ENCODE measurements at places on chromosomes 6 and 20. TPM values are rescaled to one million over a fixed set of nuclear protein-coding genes. Genes with fewer than 3 reads are reported as not detected.

- no peak for DNase-seq
Measured at GRCh38 chr6:7159790-7160525, 52.2 kb downstream of the RREB1 start.

FOXC1 gene
- total RNA-seq = 5.5 TPM

DNA sequence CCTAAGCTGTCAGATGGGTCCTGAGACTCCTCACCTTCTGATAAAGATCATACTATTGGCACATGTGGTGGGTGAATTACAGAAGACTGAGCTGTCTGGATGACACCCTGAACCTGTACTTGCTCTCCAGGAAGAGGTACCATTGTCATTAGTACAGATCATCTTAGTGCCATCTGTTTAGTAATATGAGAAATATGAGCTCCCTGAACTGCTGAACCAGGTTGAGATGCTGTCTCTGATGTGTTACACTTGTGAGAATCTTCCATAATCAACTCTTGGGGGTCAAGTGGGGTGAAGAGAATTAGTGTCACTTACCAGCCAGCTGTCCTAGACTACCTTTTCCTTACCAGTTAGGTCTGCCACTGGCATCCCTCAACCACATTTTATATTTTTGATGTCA, 531.0 kb downstream of the EPHA7 start:
- DNase-seq = no peak

- DNase-seq = no peak
Measured at GRCh38 chr6:108588586-108588985, 27.9 kb downstream of the FOXO3 start.
